ENCODE measurements at places on chromosomes 2 and 18.

DNA sequence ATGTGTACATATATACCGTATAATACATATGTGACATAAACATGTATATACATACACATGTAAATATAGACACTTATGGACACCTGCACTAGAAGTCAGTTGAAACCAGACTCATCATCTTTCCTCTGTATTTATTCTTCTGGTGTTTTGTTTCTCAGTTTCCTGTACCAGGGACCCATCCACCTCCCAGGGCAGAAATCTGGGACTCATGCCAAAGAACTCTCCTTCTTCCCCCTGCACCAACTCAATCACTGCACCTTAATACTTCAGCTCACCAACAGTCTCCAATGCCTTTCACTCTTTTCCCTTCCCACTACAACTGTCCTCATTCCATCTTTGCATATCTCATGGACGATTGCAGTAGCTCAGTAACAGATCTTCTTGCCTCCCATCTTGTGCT lies 428.0 kb downstream of the FBXO15 start:
- DNase-seq: no peak

DNA sequence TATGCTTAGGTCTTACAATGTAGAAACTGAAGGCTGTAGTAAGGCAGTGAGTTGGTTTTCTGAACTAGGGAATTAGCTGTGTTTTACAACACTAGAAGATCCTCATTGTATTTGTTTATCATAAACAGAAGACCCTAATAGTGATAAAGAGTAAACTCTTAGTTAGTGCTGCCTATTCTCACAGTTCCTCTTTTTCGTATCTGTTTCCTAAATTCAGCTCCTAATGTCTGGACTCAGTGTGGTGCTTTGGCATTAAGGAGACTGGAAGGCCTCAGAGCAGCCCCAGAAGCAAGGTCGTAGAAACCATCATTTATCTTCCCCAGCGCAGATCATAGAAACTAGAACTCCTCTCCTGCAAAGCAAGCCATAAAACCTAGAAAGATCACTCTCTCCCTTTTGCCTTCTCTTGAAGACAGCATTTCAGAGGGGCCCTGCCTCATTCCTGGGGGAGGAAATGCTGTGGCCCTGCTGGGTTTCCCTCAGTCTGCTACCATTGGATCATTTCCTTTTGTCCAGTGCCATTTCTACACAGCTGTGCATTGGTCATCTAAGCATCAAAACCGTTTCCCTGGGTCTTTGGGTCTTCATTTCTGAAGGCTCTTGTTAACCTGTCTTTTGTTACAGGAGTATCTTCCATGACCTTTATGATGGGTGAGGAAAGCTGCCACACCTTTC lies 4.7 kb downstream of the ACP1 start:
- DNase-seq: no peak

DNA sequence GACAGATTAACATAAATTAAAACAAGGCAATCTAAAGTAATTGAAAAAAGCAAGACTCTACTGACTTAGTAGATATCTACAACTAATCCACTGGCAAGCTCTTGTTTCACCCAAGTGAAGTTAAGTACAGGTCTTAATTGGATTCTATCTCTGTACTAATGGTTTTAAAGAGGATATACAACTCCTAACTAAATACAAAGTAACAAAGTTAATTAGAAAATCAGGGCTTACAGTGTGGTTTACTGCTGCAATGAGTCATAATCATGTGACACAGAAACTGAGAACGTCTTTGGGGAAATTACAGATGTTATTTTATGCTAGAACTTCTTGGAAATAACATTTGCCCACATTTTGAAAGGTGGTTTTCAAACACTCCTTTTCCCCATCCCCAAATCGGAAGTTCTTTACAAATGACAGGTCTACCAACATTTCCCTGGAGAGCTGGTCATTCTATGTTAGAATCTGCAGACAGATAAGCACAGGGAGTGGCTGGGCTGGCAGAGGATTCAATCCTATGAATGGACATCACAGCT lies 245.3 kb downstream of the STK39 start:
- DNase-seq: no peak

DNA sequence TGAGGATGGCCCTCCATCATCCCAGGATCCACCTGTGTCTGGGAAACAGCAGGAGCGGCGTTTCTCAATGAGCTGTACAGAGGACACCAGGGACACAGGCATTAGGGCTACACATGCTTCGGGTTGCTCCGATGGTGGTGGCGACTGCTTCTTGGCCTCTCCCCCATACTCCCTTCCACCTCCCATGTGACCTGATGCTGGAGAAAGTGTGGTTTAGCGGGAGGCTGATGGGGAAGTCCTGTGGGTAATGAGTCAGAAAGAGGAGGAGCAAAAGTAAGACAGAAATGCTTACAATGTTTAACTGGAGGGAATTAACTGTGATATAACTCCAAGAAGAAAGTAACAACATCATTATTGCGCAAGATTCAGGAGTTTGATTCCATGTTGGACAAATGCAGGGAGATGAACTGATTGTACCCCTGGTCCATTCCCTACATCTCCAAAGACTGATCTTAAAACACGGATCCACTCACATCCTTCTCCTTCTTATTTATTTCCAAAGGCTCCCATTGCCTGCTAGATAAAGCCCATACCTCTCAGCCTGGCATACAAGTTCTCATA lies 186.6 kb downstream of the NRP2 start:
- DNase-seq: no peak

GRCh38 chr2:218370410-218371063 lies 11.5 kb upstream of the SLC11A1 start:
- no peak for DNase-seq

DNA sequence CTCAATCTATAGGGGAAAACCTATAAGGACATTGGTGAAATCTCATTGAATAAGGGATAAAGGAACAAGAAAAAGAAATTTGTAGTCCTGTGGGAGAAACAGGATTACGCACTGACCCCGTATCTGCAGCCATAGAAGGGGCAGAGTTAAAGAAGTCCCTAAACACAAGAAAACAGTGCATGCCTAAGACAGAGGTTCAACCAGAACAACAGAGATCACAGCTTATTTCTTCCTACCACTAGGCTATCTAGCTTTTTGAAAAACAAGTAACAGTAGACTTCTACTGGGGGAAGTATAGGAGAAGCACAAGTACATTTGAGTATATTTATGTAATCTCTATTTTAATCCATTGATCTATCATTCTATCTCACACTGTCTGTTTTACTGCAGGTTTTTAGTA lies 485.2 kb upstream of the REG3G start:
- no peak for DNase-seq

GRCh38 chr2:150477347-150477746 lies 10.1 kb downstream of the RND3 start:
- no peak for DNase-seq

- no peak for DNase-seq
Observed at GRCh38 chr2:9258953-9259399, 52.4 kb downstream of the ASAP2 start.

GRCh38 chr2:169775354-169775753 lies 23.3 kb upstream of the SSB start:
- DNase-seq: no peak

GRCh38 chr2:217897816-217898806 lies 104.7 kb downstream of the TNS1 start:
- DNase-seq: no peak

- DNase-seq: no peak
Observed at GRCh38 chr18:44458777-44459176, 221.9 kb upstream of the SETBP1 start.

DNA sequence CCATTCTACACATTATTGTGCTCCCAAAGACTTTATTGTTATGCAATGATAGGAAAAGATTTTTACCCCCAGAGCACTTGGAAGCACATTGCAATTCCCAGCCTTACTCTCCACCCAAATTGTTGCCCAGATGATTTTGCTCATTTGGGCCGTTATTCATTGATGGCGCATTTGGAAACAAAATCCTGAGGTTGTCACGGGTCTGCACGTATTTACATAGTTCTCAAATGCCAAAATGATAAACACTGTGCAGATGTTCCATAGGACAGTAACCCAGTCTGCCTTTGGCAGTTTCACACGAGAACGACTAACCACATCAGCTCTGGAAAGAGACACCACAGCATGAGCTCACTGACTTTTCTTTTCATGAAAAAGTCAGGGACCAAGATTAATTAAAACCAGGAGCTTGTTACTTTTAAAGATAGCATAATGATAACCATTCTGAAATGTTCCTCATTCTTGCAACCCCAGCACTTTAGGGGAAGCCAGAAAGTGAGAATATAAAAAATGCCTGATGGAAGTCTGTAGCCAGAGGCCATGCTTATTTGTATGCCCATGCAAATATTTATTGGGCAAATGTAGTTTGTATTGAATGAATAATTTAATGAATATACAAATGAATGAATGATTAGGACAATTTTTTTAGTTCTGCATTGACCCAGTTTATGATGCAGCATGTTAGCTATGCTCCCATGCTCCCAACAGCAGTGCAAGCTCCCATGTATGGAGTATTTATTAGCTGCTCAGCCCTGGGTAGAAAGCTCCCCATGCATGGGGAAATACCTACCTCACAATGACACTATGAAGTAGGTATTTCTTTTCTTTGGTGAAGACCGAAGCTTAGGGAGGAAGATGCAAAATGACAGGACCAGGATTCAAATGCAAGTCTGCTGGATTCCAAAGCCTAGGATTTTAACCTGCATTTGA lies 84.6 kb downstream of the MAIP1 start:
- no peak for DNase-seq

GRCh38 chr2:34121076-34121475 lies 522.0 kb upstream of the FAM98A start:
- no peak for DNase-seq

DNA sequence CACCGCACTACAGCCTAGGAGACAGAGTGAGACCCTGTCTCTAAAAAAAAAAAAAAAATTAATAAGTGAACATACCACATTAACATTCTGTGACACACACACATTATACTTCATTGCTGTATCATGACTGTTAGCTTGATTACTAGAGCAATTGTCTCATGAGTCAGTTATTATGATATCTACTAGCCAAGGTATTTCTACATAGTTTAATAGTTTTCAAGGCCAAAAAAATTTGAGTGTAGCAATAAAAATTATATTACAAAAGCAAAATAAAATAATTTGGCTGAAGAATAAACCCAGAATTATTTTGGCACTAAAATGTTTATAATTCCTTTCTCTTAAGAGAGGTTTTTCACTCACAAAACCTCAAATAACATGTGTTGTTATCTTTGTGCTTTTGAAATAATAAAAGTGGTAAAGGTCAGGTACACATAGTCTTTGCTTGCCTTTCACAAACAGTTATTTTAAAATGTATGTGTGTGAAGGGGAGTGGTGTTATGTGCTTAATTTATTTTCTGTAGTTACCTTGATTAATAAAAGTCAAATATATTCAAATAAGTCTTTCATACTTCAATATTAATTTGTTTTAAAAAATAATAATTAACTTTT lies 136.9 kb upstream of the SPOPL start:
- DNase-seq: no peak

- no peak for DNase-seq
Observed at GRCh38 chr18:41372046-41372665, 582.9 kb upstream of the PIK3C3 start.

GRCh38 chr2:205767617-205768016 lies 85.3 kb downstream of the NRP2 start:
- no peak for DNase-seq

- DNase-seq: no peak
Observed at GRCh38 chr2:241770185-241770935, 6.3 kb upstream of the GAL3ST2 start.

DNA sequence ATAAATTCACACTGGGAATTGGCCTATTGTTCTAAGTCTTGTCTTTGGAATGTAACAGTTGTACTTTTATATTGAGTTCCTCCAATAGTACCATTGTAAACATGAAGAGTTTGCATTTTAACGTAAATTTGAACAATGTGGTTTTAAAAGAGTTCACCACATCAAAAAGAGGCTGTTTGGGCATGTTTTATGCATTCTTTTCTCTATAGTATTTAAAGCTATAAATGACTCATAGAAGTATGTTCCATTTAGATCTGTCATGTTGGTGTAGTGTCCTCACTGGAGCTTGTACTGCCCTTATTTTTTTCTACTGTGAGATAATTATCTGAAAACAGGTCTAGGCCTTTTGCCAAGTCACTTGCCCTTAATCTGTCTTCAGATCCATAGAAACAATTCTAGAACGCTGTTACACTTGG lies 141.9 kb downstream of the RHBDD1 start:
- no peak for DNase-seq

- no peak for DNase-seq
Observed at GRCh38 chr2:88086401-88086800, 18.8 kb downstream of the SMYD1 start.

DNA sequence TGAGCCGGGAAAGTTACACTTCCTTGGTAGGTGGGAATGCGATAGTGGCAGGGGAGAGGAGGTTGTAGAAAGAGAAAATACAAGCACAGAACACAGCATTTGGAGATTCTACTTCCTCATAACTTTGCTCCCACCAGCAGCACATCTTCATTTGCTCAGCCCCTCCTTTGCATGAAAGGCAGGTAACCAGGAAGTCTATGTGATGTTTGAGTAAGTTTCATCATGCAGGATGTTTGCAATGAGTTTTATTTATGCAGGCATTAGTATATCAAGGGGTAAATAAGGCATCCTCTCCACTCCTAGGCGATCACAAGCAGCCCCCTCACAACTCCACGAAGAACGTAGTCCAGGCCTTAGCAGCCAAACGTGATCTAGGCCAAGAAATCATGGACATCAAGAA lies 5.0 kb downstream of the RNF152 start:
- DNase-seq: no peak

GRCh38 chr2:163370169-163370886 lies 365.5 kb downstream of the FIGN start:
- DNase-seq: no peak

DNA sequence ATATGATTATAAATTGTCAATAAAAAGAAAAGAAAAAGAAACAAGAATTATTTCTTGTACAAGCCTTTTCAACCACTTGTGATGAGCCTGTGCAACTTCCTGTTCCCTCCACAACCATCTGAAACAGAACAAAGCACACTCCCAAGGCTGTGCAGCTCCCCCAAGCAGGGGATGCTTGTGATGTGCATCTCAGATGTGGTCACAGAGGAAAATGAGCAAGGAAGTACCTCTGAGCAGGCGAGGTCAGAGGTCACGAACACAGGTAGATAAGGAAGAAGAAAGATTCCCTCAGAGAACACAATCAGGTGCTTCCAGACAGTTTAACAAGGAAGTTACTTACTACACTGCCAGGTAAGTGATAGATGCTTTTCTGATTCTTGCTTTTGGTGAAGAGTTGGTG lies 274.8 kb upstream of the SLC39A10 start:
- peak; percentile 1 for DNase-seq

- DNase-seq: no peak
Observed at GRCh38 chr2:160415991-160416390, 77.6 kb downstream of the RBMS1 start.

DNA sequence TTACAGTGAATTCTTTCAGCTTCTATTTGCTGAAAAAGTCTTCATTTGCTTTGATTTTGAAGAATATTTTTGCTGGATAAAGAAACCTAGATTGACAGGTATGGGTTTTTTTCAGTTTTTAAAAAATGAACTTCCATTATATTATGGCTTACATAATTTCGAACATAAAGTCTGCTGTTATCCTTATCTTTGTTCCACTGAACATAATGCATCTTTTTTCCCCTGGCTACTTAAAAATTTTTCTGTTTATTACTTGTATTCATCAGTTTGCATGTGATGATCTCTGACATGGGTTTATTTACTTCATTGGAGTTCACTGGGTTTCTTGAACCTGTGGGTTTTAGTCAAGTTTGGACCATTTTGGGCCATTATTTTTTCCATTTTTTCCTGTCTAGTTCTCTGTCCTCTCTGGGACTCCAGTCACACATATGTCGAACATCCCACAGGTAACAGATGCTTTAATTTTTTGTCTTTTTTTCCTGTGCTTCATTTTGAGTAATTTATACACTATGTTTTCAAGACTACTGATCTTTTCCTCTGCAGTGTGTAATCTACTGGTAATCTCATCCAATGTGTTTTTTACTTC lies 33.1 kb downstream of the SEC11C start:
- no peak for DNase-seq
